Iris pigment epithelial cell (primary cell): ENCODE measurements at places on chromosomes 2 and 18.

- DNase-seq = no peak
Observed at GRCh38 chr2:221500501-221501209, 71.4 kb downstream of the EPHA4 start.

- DNase-seq = no peak
Observed at GRCh38 chr2:100919316-100919715, 82.8 kb upstream of the RPL31 start.

- no peak for DNase-seq
Observed at GRCh38 chr18:31884020-31884419, 58.9 kb downstream of the TRAPPC8 start.

- no peak for DNase-seq
Observed at GRCh38 chr2:1839066-1839756, 94.9 kb upstream of the PXDN start.

- no peak for DNase-seq
Observed at GRCh38 chr2:145076085-145076484, 556.2 kb upstream of the ZEB2 start.

DNA sequence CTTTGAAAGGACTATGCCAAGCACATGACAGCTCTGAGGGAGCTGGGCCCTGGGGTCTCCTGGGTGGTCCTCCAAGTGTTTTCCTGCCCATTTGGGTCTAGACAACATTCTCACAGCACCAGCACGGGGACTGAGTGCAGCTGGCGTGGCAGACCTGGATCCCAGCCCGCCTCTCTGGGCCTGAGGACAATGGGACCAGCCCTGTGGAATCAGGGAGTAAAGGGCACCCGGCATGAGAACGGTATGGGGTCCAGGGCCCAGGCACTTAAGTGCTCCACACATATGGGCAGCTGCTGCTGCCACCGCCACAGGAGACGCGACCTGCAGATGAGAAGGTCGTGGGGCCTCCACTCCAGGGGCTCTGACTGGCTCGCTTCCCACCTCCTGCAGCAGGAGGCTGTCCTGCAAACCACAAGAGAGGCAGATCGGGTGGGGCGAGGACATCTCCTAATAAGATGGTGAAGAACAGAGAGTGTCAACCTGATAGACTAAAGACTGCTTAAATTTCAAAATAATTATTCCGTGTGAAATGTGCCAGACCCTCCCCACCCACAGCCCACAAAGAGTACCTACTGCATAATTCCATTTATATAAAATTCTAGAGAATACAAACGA lies 46.3 kb downstream of the FAM178B start:
- no peak for DNase-seq

DNA sequence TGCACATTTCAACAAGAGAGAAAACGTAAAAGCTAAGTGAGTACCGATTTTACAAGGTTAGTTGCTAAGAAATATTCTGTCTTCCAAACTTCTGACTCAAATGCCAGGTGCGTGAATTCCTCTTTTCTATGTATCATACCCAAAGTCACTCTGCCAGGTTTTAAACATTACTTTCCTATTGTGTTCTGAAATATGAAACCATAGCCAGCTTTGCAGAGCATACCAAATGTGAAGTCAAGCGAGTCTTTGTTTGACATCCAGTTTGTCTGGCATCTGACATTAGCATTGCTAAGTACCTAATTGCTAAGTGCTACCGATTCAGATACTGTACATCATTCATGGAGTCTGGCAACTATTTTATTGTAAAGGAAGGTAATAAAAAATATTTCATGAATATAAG lies 321.9 kb upstream of the GALNT5 start:
- peak; percentile 24 for DNase-seq

DNA sequence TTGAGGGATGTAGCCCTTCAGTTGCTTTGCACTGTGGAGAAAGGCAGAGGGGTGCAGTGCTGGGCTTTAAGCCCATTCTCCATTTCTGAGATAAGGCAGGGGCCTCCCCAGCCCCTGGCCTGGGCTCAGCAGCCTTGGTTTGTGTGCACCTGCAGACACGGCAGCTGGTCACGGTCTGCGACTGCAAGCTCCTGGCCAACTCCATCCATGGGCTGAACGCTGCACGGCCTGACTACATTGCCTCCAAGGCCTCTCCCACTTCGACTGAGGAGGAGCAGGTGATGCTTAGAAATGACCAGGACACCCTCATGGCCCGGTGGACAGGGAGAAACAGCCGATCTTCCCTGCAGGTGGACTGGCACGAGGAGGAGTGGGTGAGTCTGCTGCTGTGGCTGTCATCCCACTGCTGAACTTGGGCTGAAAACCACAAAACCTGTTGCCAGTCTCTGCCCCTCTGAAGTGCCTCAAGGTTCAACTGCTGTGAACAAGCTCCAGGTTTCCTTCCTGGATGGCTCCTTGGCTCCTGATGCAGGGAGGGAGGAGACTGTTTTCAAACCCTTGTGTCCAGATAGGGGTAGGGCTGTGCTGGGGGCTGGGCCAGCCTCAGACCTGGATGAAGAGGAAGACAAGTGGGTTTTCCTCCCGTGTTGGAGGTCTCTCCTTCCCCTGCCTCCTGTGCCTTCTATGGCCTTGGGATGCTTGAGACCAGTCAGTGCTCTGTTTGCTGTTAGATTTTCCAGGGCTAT lies 54.0 kb downstream of the COA5 start:
- no peak for DNase-seq

GRCh38 chr2:241763551-241764274 lies 12.9 kb upstream of the GAL3ST2 start:
- no peak for DNase-seq

- no peak for DNase-seq
Observed at GRCh38 chr2:240395448-240395847, 40.0 kb upstream of the GPC1 start.

GRCh38 chr2:190843890-190844699 lies 36.5 kb upstream of the GLS start:
- DNase-seq = peak; percentile 65

DNA sequence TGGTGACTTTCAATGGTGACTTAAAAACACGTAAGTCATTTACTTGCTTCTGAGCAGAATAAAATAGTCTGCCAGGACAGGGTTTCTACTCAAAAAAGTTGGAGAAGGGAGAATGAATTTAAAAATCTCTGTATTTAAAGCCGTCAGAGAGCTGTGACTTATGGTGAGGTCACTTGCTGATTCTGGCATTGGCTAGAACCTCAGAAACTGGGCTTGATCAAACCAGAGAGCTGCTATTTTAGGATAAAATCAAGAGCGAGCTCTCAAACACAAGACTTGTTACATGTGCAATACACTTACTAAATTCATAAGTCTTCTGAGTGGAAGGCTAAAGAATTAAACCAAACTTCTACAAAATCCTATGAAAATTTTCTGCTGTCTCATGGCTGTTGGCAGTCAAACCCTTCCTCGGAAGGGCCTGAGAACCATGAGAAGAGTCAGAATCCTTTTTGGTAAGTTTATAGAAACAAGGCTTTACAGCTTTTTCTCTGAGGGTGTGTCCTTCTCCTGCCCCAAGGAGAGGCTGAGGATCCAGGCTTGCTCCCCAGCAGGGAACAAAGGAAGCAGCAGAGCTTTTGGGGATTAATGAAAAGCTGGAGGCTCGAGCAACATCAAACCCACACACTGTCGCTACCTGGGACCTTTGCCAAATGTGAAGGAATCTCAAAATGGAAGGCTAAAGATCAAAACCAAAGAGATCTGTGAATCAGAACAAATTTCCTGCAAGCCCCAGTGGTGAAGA lies 816.4 kb downstream of the SOCS6 start:
- peak; percentile 57 for DNase-seq

DNA sequence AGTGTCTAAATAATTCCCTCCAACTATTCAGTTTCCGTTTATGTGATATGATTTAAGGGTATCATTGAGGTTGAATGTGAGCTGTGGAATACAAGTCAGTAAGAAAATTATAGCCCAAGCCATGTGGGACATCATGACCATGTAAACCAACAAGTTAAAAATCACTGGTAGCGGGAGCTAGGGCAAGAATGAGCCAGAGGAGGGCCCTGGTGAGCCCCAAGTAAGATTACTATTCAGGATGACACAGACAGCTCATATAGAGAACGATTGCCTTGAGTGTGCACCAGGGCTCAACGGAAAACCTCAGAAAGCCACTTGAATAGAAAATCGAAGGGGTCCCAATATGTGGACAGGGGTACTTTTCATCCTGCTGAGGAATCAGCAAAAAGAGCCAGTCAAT lies 87.8 kb upstream of the RBMS1 start:
- DNase-seq = no peak

DNA sequence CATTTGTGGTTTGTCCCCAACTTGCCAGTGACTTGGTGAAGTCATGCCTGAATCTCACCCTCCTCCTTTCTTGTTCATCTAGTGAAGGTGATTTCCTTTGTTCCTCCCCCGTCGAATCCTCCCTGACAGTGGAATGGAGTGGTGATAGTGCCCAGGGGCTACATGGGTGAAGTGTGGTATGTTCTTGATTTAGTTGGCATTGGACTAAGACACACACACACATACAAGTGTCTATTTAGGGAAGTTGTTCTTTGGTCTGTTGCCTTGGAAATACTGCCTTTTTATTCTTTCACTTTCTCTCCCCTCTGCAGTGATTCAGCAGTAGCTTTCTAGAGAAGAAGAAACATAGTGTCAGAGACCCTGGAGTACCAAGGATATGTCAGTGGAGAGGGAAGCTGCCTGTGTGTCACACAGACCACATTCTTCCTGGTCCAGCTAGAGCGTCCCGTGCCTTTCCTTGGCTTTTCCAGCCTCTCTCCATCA lies 10.9 kb downstream of the INPP4A start:
- DNase-seq = peak; percentile 52

GRCh38 chr2:207316906-207317305 lies 151.2 kb upstream of the KLF7 start:
- no peak for DNase-seq

- DNase-seq = no peak
Observed at GRCh38 chr18:50590593-50590992, 30.7 kb downstream of the MAPK4 start.

GRCh38 chr18:50507120-50507590 lies 52.7 kb upstream of the MAPK4 start:
- peak; percentile 39 for DNase-seq

DNA sequence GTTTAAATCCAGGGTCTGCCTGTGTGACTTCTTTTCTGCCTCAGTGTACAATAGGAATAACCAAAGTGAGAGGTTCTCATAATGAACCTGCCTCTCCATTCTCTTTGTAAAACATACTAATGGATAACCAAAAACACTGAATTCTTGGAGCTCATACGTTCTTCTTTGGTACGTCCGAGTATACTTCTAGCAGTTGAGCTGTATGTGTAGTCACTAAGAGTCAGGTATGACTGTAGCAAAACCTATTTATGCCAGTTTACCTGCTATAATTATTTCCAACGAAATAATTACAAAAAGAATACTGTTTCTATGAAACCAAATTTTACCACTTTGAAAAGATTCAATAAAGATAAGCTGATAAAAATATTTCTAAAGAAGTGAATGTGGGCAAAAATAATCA lies 109.2 kb downstream of the IKZF2 start:
- DNase-seq = no peak

GRCh38 chr2:71417300-71418202 lies 35.8 kb upstream of the DYSF start:
- DNase-seq = no peak

DNA sequence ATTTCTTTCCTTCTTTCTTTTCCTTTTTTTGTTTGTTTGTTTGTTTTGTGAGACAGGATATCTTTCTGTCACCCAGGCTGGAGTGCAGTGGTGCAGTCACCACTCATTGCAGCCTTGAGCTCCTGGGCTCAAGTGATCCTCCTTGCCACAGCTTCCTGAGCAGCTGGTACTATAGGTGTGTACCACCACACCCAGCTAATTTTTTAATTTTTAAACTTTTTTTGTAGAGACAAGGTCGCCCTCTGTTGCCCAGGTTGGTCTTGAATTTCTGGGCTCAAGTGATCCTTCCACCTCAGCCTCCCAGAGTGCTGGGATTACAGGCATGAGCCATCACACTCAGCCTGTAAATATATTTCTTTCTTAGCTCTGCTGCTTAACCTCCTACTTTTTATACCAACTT lies 83.4 kb upstream of the CYP20A1 start:
- DNase-seq = no peak

- DNase-seq = peak; percentile 71
Observed at GRCh38 chr2:140880573-140880972, 1250.2 kb downstream of the LRP1B start.

DNA sequence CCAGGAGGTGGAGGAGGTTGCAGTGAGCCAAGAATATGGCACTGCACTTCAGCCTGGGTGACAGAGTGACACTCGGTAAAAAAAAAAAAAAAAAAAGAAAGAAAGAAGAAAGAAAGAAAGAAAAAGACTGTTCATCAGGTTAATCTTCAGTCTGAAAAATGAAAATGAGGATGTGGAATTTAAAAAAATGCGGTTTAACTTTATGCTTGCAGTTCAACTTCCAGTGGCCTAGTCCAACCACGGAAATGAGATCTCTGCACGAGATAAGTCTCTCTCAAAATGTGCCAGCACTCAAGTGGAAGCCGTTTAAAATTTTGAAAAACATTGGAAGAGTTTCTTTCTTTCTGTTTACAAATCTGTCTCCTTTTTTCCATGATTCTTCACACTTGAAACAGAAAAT lies 112.1 kb downstream of the DOCK10 start:
- no peak for DNase-seq

DNA sequence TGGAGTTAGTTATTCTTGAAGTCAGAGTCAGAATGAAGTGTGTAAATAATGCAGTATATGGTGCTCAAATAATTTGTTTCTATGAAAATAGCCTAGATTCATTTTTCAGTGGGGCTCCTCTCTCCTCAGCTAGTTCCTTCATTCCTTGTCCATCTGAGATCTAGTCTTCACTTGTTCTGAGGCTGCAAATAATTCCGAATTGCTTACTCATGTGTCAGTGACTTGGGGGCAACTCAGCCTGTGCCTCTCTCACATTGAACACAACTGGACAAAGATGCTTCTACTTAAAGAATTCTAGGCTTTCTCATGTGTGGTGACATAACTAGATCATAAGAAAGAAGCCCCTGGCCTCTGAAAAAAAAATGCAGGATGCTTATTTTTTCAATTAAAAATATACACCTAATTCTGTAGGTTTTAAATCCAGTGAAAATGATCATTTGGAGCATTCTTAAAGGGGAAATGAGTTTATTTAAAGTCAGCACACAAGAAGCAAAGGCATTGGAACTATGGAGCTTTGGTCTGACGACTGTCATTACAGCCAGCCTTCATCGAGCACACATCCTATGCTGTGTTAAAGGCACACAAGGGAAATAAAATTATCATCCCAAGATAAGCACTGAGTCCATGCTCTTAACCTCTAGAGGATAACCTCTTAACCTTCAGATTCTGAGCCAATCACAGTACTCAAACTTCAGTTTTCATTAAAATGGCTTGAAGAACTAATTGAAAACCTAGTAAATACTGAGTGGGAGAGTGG lies 24.8 kb upstream of the SCN7A start:
- DNase-seq = no peak

GRCh38 chr2:235053651-235054050 lies 101.8 kb downstream of the SH3BP4 start:
- no peak for DNase-seq
